B cell (primary cell): ENCODE measurements at places on chromosomes 6 and 20. TPM values are rescaled to one million over a fixed set of nuclear protein-coding genes. Genes with fewer than 3 reads are reported as not detected.
A peak's percentile ranks its signal among the peaks of the same experiment; 100 is the strongest.

DNA sequence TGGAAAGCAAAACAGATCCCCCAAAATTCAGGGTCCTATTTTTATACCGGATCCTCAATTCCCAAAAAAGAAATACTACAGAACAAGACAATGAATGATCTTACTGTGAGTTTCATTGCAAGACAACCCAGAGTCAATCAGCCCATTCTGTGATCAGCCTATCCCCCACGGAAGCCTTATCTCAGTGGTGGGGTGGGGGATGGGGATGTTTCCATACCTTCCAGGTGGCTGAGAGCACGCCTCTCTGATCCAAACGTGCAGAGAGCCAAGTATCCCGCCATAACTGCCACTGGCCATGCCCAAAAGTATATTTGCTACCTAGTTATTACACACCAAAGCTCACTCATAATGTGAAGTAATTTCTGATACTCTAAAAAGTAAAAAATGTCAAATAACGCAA, 15.1 kb downstream of the WFDC2 start:
- no peak for DNase-seq

DNA sequence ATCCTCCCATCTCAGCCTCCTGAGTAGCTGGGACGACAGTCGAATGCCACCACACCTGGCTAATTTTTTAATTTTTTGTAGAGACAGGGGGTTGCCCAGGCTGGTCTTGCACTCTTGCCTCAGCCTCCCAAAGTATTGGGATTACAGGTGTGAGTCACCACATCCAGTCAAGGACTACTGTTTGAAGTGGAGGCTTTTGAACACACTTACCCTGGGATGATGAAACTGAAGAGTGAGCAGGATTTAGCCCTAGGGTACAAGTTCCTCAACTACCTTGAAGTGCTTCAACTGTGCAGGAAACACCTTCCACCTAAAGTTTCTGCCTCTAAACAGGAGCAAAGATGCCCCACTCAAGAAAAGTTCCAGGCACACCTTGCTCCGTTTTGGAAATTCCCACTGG, 15.7 kb upstream of the PARD6B start:
- no peak for DNase-seq

- DNase-seq, result peak; percentile 29
These were observed 8.2 kb downstream of the LY86 start for GRCh38 chr6:6596529-6597328.

DNA sequence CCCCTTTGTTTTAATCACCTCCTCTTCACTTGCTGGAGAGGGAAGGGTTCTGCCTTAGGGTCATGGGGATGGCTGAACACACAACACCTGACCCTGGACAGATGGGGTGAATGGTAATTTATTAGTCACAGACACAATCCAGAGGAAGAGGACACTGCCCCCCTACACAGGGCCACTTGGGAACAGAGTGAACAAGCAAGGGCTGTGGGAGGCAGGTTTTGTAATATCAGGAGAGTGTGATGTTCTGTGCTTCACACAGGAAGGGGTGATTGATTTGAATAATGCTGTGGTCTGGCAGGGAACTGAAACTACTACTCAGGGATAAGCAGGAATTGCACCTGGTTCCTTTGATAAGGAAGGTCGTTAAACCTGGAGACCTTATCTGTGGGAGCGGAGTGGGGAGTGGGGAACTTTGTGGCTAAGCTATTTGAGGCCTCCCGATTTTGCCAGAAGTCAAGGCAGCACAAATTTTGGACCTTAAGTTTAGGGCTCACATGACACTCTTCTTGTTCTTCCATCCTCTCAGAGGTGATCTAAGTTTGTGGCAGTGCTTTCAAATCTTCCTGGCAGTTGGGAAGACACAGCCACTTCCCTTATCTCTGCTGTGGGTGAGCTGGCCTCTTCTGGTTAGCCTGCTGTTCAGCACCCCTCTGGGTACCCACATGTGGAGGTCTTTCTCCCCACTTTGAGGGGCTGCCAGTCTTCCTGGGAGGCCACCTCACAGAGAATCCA, 77.8 kb downstream of the CD164 start:
- peak; percentile 32 for DNase-seq

GRCh38 chr6:157557559-157557958, 176.6 kb downstream of the ZDHHC14 start:
- DNase-seq, result peak; percentile 55

GRCh38 chr6:25370178-25371036, 91.2 kb downstream of the CARMIL1 start:
- DNase-seq, result no peak

- peak; percentile 32 for DNase-seq
These were observed 66.0 kb downstream of the ZBTB2 start for GRCh38 chr6:151325075-151326050.

TRERF1 gene
- 1.4 and 3.5 TPM in 2 replicates for polyA plus RNA-seq

OR12D3 gene
- polyA plus RNA-seq, result not detected in 2 replicates

PRRT1 gene
- polyA plus RNA-seq, result 0.19 TPM in 1 of 2 replicates, not detected in the other
